ENCODE measurements at places on chromosomes 11 and 22.

DNA sequence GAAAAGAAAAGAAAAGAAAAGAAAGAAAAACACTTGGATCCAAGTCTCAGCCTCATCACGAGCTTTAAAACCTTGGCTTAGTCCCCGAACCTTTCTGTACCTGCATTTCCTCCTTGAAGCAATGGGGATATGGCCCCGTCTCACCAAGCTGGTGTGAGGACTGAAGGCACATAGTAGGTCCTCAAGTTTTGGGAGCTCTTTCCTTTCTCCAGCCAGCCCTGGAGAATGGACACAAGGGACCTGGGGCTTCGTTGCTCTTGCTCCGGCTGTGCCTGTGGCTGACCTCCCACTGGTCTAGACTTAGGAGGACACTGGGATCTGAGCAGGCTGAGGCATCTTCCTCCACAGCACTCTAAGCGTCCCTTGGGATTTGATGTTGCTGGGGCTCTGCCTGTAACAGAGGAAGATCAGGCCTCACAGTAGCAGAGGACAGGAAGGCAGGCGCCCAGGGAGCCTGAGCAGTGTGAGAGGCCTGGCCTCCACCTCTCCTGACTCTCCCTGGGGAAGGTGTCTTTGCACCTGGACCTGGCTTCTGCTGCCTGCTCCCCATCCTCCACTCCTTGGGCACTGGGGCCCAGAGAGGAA is 32.8 kb downstream of the KCNC1 start:
- no peak for DNase-seq

DNA sequence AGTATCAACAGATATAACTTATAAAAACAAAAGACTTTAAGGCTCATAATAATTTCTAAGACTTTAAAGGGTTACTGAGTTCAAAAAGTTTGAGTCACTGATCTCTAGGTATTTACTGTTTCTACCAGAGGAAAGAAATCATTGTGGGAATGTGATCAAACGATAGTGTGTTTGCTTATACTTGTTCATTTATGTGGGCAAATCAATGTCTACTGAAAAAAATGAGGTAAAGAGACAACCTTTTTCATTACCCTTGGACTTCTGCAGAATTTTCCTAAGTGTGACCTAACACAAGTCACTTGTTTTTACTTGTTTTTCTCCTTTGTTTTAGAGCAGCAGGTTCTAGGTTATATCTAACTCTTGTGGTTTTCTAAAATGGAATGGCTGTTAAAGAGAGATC is 65.4 kb downstream of the PRR5L start:
- peak; percentile 28 for DNase-seq

GRCh38 chr22:22061085-22062077 is 78.8 kb upstream of the TOP3B start:
- DNase-seq, result no peak

DNA sequence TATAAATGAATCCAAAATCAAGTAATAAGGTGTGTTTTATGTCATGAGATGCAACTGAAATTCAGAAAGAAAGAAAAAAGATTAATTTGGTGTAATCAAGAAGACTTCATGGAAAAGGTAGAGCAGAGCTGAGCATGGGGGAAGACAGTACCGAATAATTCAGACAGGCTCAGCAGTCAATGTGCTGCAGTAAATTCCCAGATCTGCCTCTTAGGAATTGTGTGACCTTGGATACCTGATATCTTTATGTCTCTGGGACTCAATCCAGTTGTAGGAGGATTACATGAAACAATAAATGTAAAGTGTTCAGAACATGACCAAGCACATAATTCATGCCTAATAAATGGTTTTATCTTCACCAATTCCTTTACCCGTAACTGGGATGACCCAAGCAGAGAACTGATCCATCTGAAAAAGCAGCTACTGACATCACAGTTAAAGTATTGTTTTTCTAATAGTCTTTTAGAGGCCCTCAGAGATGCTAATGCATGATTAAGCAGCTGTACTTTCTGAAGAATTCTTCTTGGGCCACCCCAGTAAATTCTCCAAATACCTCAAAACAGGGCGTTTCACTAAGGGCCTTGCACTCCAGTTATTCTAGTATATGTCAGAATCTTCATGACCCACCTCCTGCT is 7.8 kb downstream of the MS4A12 start:
- no peak for DNase-seq

DNA sequence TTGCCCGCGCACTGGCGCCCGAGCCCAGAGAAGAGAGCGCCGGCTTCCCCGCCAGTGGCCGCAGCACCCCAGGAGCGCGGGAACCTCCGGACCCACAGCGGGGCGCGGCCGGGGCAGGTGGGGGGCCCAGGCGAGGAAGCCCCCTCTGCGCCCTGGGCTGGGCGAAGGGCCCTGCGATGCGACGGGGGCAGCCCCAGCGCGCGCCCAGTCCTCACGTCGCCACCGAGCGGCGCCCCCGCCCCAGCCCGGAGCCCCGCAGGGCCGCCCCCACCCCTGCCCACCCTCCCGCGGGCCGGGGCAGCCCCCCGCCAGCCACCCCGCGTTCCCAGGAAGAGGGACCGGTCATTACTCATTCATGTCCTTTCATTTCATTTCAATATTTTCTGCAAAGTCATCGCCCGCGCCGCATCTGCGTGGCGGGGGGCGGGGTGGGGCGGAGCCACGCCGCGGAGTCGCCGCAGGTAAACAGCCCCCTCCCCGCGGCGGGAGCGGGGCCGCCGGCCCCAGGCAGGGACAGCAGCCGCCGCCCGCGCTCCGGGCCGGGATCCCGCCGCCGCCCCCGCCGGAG is 673 bp upstream of the PANX2 start:
- DNase-seq, result peak; percentile 20

GRCh38 chr11:67997475-67997921 is 6.4 kb downstream of the UNC93B1 start:
- no peak for DNase-seq

GRCh38 chr11:24779791-24780190 is 282.9 kb downstream of the LUZP2 start:
- DNase-seq, result no peak

DNA sequence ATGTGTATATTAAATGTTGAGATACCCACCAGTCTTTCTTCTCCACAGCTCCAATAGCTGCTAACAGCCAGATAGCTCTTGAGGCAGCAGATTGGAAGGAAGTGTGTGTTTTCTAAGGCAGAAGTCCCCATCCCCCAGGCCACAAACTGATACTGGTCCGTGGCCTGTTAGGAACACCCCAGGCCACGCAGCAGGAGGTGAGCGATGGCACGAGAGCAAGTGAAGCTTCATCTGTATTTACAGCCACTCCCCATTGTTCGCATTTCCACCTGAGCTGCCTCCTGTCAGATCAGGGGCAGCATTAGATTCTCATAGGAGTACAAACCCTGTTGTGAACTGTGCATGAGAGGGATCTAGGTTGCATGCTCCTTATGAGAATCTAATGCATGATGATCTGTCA is 12.7 kb downstream of the CCDC73 start:
- no peak for DNase-seq

DNA sequence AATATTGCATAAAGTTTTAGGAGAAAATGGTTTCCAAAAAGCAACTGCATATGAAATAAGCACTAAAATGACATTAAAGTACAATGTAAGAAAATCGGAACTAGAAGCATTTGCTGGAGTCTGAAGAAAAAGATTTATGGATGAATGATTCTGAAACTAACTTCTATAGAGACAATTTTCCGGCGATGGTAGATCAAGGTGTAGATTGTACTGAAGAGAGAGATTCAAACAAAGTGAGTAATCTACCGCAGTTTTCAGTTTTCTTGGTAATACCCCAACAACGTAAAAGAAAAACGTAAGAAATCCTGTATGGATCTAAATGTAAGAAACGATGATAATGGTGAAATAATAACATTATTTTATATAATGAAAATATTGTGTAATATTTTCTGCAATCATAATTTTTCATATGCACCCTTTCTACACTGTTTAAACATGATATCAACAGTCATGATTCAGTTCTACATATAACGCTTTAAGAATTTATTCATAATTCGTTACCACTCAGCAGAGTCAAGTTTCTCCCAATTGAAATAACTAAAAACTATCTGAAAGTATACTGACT is 1.8 kb upstream of the CDPF1 start:
- no peak for DNase-seq

DNA sequence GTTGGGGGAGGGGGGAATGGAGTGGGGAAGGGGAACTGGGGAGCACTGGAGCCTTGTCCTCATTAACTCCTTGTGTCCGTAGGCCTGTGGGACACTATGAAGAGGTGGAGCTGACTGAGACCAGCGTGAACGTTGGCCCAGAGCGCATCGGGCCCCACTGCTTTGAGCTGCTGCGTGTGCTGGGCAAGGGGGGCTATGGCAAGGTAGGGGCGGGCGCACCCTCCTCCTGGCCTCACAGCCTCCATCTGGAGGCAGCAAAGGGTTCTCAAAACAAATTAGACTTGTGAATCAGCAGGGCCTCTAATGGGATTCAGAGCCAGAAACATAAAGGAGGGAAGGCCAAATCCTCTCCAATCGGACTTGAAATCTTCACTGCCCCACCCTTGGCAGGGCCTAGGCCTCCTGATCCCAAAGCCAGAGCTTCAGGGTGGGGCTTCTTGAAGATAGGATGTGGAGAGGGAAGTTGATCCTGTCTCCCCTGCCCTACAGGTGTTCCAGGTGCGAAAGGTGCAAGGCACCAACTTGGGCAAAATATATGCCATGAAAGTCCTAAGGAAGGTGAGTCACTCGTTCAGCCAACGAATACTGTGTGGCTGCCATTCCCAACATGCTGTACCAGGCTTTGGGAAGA is 859 bp downstream of the RPS6KB2 start:
- no peak for DNase-seq

GRCh38 chr11:83681031-83681781 is 395.0 kb upstream of the CCDC90B start:
- DNase-seq, result peak; percentile 8

- DNase-seq, result no peak
Measured at GRCh38 chr11:92388380-92388779, 163.8 kb downstream of the FAT3 start.

GRCh38 chr22:20084547-20085413 is 4.7 kb downstream of the DGCR8 start:
- DNase-seq, result peak; percentile 27

GRCh38 chr22:24494528-24495364 is at the start of gene UPB1:
Gene UPB1, plus strand, starts transcription at chr22:24495332. Its CDS starts 72 bp downstream, at chr22:24495404.
- DNase-seq, result no peak

DNA sequence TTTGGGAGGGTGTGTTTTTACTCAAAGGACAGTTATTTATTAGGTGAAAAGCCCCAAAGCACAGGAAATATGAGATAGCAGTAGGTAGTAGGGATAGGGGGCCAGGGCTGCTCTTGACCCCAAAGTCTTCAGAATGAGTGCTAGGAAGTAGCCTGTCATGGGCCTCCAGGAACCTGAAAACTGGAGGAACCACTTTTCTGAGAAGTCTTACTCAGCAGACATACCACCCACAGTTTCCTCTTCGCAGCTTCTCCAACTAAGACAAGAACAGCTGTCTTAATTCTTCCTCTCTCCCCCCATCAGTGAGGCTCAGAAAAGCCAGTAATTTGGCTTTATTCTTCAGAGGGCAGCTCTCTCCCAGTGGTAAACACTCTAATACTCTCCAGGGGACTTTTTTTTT is 84.0 kb upstream of the CTSC start:
- DNase-seq, result no peak

DNA sequence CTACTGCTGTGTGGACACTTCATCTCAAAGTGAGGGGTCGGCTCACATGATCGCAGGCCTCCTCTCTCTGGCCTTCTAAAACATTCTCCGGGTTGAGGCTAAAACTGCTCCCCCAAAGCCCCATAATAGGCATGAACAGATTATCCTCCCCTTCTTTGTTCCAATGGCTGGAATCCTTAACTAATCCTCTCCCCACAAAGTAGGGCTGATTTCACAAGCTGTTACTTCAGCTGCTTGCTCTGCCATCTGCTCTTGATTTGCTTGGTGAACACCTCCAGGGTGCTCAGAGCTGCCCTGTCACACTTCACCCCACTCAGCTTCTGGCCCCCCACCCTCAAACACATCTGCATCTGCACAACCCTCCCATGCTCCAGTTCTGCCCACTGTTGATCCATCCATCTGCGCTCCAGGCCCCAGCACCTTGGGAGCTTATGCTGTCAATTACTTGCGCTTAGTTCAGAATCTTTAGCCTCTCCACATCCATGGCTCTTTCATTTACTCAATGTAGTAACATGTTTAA is 173.1 kb upstream of the API5 start:
- no peak for DNase-seq

DNA sequence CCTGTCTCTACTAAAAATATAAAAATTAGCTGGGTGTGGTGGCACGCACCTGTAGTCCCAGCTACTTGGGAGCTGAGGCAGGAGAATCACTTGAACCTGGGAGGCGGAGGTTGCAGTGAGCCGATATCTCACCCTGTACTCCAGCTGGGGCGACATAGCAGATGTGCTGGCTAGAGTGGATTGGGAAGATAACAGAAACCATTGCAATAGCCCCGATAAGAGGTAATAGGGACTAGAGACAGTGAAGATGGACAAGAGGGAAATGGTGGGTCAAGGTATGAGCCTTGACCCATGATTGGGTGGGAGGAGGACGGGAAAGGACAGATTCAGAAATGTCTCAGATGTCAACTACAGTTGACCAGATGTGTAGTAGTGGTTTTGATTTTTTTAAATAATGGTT is 6.1 kb downstream of the SWAP70 start:
- no peak for DNase-seq

- DNase-seq, result no peak
Measured at GRCh38 chr11:78164471-78164870, 24.0 kb downstream of the KCTD21 start.

- no peak for DNase-seq
Measured at GRCh38 chr22:29215012-29215860, 9.5 kb downstream of the EMID1 start.

DNA sequence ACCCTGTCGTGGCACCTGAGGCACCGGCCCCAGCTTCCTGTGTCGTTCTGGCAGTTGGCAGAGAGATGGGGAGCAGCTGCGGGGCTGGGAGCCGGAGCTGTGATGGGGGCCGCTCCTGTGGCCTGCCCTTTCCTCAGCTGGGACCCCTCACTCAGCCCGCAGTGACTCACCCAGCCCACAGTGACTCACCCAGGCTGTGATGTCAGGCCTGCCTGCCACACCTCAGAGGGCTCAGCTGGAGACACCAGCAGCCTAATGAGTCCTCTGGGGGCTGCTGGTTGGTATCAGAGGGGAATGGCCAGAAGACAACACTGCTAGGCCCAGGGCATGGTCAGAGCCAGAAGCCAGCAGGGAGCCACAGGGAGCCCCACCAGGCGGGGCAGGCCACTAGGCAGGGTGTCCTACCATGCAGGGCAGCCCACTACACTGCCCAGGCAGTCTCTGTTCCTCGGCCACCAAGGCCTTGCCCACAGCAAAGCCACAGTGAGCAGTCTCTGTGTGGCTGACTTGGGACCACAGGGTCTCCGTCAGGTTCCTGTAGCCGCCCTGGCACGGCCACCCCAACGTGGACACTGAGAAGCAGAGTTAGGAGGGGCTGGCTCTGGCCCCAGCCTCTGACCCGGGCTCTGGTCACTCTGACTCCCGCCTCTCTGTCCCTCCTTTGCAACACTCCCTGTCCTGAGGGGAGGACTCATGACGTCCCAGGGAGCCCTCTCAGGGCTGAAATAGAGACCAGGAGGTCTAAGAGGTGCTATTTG is 4.2 kb upstream of the FXYD2 start:
- peak; percentile 87 for DNase-seq

GRCh38 chr11:60165538-60165937 is 17.3 kb downstream of the MS4A6A start:
- no peak for DNase-seq

Data from ACHN (cell line).